Upper lobe of right lung (tissue), 1 donor: ENCODE measurements at places on chromosomes 16 and 17. TPM values are rescaled to one million over a fixed set of nuclear protein-coding genes. Genes with fewer than 3 reads are reported as not detected.

- H3K36me3 ChIP-seq: no peaks in the 10 kb centered on the region
- DNase-seq: peak; percentile 73
- peak within 1 kb of the TSS; percentile 72 for H3K27ac ChIP-seq
- H3K27me3 ChIP-seq: no peaks in the 10 kb centered on the region
Measured at GRCh38 chr17:41812381-41813151, at the start of gene FKBP10. FKBP10 (plus strand) TSS chr17:41813004; CDS start chr17:41813035, 31 bp downstream.

GRCh38 chr16:9351841-9352434, 260.5 kb downstream of the HAPSTR1 start:
- no peaks in the 10 kb centered on the region for H3K36me3 ChIP-seq
- no peak overlapping the region for H3K4me3 ChIP-seq
- H3K27me3 ChIP-seq: no peaks in the 10 kb centered on the region

- peak overlapping the region; percentile 76 for H3K27ac ChIP-seq
- H3K4me1 ChIP-seq: peaks cover 67% of the 10 kb centered on the region
- H3K4me3 ChIP-seq: no peak overlapping the region
- H3K36me3 ChIP-seq: no peaks in the 10 kb centered on the region
- peak; percentile 77 for DNase-seq
Measured at GRCh38 chr17:4514206-4514605, 15.5 kb downstream of the SPNS2 start.

P2RX5 gene
- 1.6 TPM for total RNA-seq

DNA sequence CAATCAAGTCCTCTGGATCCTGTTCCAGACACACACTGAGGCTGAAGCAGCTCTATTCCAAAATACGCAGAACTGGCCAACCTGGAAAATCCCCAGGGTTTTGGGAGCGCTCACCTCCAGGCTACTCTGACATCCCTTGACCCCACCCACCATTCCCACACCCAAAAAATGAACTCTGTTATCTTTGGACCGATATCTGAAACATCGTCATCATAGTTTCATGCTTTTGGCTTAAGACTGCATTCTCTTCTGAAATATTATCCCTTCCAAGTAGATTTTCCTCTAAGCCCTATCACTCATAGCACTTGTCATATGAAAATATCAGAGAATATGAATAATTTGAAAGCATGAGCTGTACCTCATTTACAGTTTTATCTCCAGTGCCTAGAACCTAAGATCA, 34.7 kb downstream of the VAT1L start:
- H3K4me3 ChIP-seq: no peak overlapping the region
- H3K27me3 ChIP-seq: no peaks in the 10 kb centered on the region
- DNase-seq: no peak
- H3K27ac ChIP-seq: no peak overlapping the region

- no peaks in the 10 kb centered on the region for H3K36me3 ChIP-seq
- DNase-seq: no peak
- H3K4me1 ChIP-seq: no peaks in the 10 kb centered on the region
Measured at GRCh38 chr16:88983771-88984687, 7.0 kb upstream of the CBFA2T3 start.

GRCh38 chr16:10647721-10648296, 46.9 kb downstream of the TEKT5 start:
- H3K36me3 ChIP-seq: no peaks in the 10 kb centered on the region
- DNase-seq: no peak
- H3K4me3 ChIP-seq: no peak overlapping the region
- H3K27me3 ChIP-seq: no peaks in the 10 kb centered on the region
- H3K4me1 ChIP-seq: no peaks in the 10 kb centered on the region

DNA sequence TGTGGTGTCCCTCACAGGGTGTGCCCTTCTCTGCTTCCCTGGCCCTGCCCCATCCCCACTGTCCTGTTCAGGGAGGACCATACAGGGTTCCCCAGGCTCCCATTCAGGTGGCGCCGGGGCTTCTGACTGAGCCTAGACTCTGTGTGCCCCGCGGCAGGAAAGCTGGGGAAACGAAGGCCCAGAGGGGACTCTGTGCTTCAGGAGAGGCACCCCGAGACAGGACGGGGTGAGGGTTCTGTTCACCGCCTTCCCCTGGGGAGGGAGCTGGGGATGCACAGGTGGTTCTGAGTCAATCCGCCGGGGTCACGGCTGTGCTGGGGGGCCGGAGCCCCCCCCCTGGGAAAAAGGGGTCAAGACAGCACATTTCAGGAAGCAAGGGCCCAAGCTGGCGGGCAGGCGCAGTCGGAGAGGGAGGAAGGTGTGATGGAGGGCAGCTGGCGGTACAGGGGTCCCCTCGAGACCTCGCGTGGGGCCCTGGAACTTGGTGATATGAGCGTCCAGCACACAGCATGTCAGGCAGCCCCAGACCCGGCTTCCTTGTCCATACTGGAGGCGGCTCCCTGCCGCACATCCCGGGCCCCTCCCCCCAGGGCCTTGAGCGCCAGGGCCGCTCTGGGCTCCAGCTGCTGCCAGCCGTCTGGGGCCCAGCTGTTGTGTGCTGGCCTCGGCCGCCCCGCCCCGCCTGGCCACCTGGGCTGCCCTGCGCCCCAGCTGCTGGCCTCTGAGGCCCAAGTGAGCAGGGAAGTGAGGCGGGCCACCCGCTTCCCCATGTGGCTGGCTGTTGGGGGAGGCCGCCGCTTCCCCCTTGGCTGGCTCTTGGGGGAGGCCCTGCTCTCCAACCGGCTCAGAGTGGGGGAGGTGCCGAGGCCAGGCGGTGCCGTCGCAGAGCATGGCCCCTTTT, 5.6 kb upstream of the NOTUM start:
- no peak overlapping the region for H3K4me3 ChIP-seq
- DNase-seq: no peak
- H3K36me3 ChIP-seq: no peaks in the 10 kb centered on the region
- H3K27ac ChIP-seq: peak overlapping the region; percentile 37
- peaks cover 23% of the 10 kb centered on the region for H3K4me1 ChIP-seq

VASN gene
- total RNA-seq: 20.3 TPM

KRT33B gene
- total RNA-seq: not detected

GRCh38 chr16:29854520-29855100, 8.4 kb downstream of the CDIPT start:
- H3K27me3 ChIP-seq: no peaks in the 10 kb centered on the region
- no peak overlapping the region for H3K4me3 ChIP-seq
- H3K4me1 ChIP-seq: peaks cover 5% of the 10 kb centered on the region
- H3K27ac ChIP-seq: no peak overlapping the region
- no peak for DNase-seq
- H3K36me3 ChIP-seq: peaks cover 15% of the 10 kb centered on the region

GRCh38 chr16:24488045-24488444, 51.3 kb upstream of the RBBP6 start:
- peaks cover 15% of the 10 kb centered on the region for H3K27me3 ChIP-seq
- no peak overlapping the region for H3K27ac ChIP-seq
- H3K36me3 ChIP-seq: no peaks in the 10 kb centered on the region
- H3K4me3 ChIP-seq: no peak overlapping the region
- no peaks in the 10 kb centered on the region for H3K4me1 ChIP-seq

- DNase-seq: no peak
- no peaks in the 10 kb centered on the region for H3K36me3 ChIP-seq
- H3K4me3 ChIP-seq: no peak overlapping the region
- peaks cover 10% of the 10 kb centered on the region for H3K4me1 ChIP-seq
Measured at GRCh38 chr16:50021544-50021943, 3.5 kb upstream of the CNEP1R1 start.

ZPBP2 gene
- total RNA-seq: not detected

- peak overlapping the region; percentile 52 for H3K27ac ChIP-seq
- H3K4me1 ChIP-seq: peaks cover 37% of the 10 kb centered on the region
- no peaks in the 10 kb centered on the region for H3K27me3 ChIP-seq
- H3K4me3 ChIP-seq: peak overlapping the region; percentile 55
- H3K36me3 ChIP-seq: no peaks in the 10 kb centered on the region
- DNase-seq: peak; percentile 72
Measured at GRCh38 chr17:7043182-7043496, 753 bp downstream of the SLC16A11 start.

DNA sequence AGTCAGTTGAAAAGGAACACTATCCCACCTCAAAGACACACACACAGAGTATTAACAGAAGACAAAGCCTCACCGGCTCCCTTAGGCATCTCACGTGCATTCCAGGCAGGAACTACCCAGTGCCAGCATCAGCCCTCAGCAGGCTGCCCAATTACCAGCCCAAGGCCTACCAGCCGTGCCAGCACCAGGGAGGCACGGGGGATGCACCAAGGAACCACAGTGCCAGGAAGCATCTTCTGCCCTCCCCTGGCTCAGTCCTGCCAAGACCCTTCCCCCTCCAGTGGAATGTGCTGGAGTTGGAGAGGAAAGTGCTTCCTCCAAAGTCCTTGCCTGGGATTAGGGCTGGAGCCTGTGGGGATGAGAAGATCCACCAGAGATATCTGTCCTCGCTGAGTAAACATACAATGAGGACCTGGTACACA, 11.0 kb upstream of the KRT19 start:
- no peak for DNase-seq
- H3K4me3 ChIP-seq: no peak overlapping the region
- H3K27ac ChIP-seq: no peak overlapping the region
- H3K4me1 ChIP-seq: no peaks in the 10 kb centered on the region

WFIKKN2 gene
- total RNA-seq: 0.69 TPM

DNA sequence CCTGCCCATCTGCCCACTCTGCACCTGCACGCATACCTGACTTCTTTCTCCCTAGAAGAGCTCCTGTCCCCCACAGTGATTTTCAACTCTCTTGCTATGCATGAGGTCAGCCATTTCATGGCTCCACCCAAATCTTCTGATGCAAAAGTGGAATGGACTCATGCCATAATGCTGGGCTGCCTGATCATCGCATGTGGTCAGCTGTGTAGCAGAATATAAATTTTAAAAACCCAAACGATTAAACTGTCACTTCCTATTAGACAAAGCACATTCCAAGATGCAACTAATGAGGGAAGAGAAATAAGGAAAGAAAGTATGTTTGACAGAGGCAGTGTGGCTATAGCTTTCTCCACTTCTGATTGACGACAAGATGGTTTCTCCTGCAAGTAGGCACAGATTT, 26.1 kb downstream of the GRIN2A start:
- H3K4me3 ChIP-seq: no peak overlapping the region
- H3K27ac ChIP-seq: no peak overlapping the region
- no peaks in the 10 kb centered on the region for H3K4me1 ChIP-seq

GTF3C1 gene
- total RNA-seq: 55.0 TPM

SHISA6 gene
- total RNA-seq: not detected

MPRIP gene
- 333 TPM for total RNA-seq

DNA sequence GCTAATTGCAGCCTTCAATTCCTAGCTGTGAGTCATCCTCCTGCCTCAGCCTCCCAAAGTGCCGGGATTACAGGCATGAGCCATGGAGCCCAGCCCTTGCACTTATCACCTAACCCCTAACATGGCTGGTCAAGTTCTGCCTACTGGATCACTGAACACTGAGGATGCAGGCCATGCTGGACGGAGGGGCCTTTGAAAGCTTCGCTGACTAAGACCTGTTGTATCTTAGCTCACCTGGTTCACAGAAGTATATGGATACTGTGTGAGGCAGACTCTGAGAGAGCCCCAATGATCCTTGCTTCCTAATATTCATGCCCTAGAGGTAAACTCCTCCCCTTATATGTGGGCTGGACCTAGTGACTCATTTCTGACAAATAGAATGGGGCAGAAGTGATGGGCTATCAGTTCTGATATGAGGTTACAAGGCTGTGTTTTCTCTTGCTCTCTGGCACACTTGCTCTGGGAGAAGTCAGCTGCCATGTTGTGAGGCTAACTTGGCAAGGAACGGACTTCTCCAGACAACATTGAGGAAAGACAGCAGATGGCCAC, 11.7 kb upstream of the TMIGD1 start:
- peaks cover 35% of the 10 kb centered on the region for H3K4me1 ChIP-seq
- no peaks in the 10 kb centered on the region for H3K36me3 ChIP-seq
- no peak for DNase-seq
- no peaks in the 10 kb centered on the region for H3K27me3 ChIP-seq
- H3K27ac ChIP-seq: peak overlapping the region; percentile 75

DNA sequence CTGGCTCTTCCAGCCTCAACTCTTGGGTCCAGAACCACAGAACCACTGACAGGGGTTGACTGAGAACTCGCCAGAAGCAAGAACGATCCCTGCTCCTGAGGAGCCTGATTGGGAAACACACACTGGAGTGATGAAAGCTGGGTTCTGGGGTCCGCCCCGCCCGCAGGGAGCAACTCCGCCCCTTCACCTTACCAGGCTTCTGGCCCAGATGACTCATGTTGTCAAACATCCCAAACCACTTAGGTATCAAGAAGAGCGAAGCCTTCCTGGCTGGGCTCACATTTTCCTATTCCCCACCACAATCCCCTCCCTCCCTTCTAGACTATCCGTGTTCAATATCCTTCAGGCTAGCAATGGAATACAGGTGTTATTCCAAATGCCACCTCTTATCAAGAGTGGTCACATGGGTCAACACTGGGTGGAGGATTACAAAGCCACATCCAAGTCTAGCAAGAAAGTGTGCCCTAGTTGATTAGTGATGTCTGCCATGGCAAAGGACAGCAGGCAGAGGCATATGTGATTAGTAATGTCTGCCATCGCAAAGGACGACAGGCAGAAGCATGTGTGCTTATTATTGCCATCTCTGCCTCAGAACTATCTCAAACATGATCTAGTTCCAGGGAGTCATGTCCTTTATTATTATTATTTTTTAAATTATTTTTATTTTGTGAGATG, 70.5 kb downstream of the TIMM22 start:
- H3K27ac ChIP-seq: peak overlapping the region; percentile 30
- H3K27me3 ChIP-seq: no peaks in the 10 kb centered on the region
- H3K4me1 ChIP-seq: no peaks in the 10 kb centered on the region
- no peak overlapping the region for H3K4me3 ChIP-seq
- DNase-seq: peak; percentile 88
- peaks cover 67% of the 10 kb centered on the region for H3K36me3 ChIP-seq

DNA sequence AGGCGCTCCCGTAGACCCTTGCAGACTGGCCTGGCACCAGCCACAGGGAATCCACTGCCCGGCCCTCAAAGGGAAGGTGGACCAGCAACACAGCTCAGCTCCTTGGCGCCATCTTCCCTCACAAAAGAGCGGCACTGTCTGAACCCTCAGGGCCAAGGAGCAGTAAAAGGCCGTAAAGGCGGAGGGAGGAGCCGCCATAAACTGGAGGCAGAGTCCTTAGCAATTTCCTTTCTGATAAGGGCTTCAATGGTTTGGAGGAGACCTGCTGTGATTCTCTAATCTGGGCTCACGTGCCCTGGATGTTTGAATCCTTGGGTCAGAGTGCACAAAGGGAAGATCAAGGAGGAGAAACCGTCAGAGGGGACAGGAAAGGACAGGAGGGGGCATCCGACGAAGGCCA, 15.5 kb upstream of the AXIN2 start:
- H3K4me3 ChIP-seq: no peak overlapping the region
- no peaks in the 10 kb centered on the region for H3K36me3 ChIP-seq
- H3K27me3 ChIP-seq: no peaks in the 10 kb centered on the region
- no peaks in the 10 kb centered on the region for H3K4me1 ChIP-seq
- H3K27ac ChIP-seq: no peak overlapping the region
- DNase-seq: no peak

DNA sequence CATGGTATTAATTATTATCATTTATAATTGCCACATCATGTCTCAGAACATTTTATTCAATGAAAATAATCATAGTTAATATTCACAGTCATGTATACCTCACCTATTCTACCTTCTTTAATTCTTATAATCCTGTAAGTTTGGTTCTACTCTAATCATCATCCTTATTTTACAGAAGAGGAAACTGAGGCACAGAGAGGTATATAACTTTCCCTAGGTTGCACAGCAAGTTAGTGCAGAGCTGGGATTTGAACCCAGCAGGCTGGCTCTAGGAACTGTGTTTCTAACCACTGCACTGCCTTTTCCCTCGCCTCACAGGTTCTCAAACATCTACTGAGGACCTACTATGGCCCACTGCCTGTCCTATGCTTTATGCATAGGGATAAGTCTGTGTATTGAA, 32.7 kb downstream of the WSB1 start:
- no peak overlapping the region for H3K27ac ChIP-seq
- H3K4me3 ChIP-seq: no peak overlapping the region
- peaks cover 28% of the 10 kb centered on the region for H3K4me1 ChIP-seq
- DNase-seq: no peak
- no peaks in the 10 kb centered on the region for H3K27me3 ChIP-seq
